ENCODE measurements at places on chromosomes 3 and 15.
A peak's percentile ranks its signal among the peaks of the same experiment; 100 is the strongest.

DNA sequence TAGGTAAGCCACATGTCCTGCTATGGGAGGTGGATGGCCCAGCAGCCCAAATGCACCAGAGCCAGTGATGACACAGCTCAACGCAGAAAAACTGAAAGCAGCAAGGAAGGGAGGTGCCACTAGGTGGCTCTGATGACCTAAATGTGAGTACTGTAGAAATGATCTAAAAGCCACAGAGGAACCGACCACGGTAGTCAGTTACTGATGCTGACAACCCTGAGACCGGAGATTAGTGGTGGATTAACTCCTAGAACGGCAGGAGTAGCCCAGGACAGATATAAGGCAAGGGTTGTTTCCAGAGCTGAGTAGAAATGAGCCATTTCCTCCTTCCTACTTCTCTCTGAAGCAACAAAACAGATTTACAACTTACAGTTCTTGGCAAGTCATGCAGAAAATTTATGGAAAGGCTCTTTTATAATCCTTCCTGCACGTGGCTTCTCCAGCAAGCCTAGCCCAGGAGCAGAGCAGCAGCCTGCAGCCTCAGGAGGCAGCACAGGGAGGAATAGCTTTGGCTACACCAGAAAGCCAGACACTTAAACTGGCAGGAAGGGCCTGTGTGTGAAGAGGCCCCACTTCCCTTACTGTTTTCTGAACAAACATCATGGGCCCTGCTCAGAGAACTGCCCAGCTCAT lies 13.1 kb downstream of the FBXL22 start:
- peak; percentile 72 for DNase-seq

GRCh38 chr3:129441782-129442181 lies 1.8 kb downstream of the IFT122 start:
- peak; percentile 37 for DNase-seq

GRCh38 chr3:58023531-58023930 lies 15.3 kb downstream of the FLNB start:
- DNase-seq = no peak

DNA sequence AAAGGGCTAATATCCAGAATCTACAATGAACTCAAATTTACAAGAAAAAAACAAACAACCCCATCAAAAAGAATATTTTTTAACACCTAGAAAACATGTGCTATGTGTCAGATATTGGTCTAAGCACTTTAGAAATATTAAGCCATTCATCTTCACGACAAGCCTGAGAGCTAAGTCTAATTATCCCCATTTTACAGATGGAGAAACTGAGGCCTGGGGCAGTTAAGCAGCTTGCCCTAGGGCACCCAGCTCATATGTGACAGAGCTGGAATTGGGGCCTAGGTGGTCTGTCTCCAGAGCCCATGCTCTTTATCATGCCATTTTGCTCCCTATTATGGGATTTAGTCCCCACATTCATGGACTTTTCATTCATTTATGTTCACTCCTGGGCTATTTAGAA lies 92.8 kb downstream of the CYP19A1 start:
- no peak for DNase-seq

GRCh38 chr15:64895285-64896065 lies 16.2 kb upstream of the ANKDD1A start:
- DNase-seq = no peak

DNA sequence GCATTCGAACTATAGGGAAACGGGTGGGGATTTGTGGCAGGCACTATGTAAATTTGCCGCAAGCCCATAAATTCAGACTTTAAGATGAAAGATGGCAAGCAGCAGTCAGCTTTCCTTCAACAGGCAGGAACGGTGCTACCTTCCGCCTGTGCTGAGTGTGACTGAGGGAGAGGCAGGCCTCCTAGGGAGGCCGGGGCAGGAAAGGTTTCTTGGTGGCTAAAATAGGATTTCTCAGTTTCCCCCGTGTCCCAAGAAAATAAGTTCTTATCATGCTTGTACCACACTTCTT lies 12.5 kb downstream of the FLNB start:
- DNase-seq = no peak

Measured in posterior cingulate gyrus (tissue), 11 donors.